ENCODE measurements at places on chromosomes 2 and 18.
A peak's percentile ranks its signal among the peaks of the same experiment; 100 is the strongest.

DNA sequence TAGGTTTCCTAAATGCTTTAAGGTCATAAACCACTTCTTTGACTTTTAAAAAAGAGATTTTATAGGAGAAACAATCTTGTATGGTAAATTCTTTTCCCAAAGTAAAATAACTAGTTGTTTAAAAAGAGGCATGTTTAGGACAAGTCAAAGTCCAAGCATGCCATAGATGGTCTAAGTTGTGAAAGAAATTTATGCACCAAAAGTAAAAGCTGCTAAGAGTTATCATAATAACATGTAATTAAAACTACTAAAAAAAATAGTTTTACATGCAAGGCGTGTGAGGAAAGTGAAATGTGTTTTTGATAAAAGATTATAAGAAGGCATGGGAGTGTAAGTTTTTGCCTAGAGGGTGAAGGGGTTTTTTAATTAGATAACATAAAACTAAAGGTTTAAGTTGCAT lies 22.5 kb downstream of the FAM210A start:
- DNase-seq = peak; percentile 2

DNA sequence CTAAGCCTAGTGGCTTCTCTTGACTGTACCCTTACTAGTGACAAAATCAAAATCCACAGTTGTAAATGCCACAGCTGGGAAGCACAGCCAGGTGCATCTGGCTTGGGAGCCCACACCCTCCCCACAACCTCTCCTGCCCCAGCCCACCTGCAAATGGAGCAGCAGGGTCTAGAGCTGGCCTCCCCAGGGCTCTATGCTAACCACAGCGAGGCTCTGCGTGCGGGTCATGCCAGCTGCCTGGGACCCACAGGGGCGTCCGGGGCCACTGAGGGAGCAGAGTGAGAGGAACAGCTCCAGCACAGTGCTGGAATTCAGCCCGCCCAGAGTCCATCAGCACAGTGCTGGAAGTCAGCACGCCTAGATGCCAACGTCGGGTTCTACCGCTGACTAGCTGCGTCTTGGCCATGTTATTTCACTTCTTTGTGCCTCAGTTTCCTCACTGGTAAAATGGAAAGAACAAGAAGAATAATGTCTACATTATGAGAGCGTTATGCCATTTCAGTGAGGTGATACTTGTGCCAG lies 109.1 kb upstream of the ID2 start:
- DNase-seq = no peak

DNA sequence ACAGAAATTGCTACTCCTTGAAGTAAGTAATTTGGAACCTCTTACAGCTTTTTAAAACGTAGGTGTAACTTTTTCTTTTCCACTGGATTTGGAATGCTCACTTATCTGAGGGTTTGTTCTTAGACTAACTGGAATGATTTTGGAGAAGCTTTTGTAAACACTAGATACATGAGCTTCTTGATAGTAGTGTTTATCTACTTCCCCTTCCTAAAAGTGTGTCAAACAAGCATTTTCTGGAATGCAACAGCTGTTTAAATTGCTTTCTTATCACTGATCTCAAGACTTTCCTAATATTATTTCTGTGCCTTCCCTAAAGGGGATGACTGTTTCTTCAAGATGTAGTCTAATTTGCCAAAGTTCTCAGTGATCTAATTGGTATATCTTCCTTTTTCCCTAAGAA lies 282.6 kb downstream of the CCDC178 start:
- DNase-seq = no peak

DNA sequence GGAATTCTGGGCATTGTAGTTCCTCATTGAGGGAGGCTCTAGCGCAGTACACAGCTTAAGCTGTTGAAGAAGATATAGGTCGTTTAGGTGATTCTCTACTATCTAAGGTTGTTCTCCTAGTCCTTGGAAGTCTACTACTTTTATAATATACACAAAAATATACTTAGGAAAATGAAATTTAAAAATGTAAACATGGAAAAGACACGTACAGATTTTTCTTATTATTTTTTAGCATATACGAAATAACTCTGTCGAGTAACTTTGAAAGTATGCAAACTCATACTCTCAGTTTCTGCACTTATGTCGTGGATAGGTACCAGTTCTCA lies 272 bp upstream of the FASTKD1 start:
- DNase-seq = no peak

DNA sequence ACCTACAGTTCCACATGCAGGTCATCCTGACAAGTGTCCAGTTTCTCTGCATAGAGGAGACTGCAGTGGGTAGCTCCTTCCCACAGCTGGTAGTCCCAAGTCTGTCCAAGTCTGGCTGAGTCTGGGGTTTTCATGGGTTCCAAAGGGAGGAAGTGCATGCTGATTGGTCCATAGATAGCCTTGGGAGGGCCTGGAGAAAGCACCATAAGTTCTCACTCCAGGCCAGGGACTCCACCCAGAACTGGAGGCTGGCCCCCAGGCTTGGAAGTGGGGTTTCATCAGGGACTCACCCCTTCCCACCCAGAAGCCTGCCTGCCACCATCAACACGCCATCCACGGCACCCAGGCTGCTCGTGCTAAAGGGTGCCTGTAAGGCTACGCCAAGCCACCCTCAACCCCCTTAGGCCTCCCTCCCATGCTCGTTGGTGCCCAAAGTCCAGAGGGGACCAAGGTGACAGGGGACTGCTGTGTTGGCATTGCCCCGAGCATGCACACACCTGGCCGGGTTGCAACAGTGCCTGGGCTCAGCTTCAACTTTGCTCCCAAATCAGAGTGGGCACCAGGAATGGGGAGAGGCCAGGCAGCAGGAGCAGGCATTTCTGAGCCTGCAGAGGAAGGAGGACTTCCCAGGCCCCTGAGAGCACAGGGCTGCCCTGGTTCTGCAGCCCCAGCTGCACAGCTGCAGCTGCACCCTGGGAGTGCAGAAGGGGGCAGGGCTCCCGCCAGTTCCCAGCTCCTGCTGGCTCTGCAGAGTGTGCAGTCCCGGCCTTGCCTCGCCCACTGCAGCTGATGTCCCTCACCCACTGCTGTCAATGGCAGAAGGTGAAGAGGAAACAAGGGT lies 116.5 kb upstream of the MAP2 start:
- DNase-seq = no peak

GRCh38 chr2:64846177-64846576 lies 143.0 kb upstream of the SLC1A4 start:
- DNase-seq = no peak

DNA sequence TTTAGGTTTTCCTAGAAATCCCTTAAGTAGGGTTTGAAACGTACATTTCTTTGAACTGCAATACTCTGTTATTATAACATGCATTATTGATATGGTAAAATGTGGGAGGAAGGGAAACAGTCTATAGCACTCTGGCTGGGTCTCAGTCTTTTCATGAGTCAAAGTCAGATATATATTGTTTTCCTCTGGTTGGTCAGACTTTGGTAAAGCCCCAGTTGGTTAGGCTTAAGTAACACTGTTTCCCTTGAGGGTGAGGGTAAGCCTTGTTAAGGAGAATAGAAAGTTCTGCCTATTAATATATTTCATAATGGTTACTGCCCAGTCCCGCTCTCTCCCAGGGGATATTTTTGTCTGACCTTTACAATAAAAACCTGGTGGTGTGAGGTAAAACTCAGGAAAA lies 44.7 kb upstream of the TNP1 start:
- no peak for DNase-seq

DNA sequence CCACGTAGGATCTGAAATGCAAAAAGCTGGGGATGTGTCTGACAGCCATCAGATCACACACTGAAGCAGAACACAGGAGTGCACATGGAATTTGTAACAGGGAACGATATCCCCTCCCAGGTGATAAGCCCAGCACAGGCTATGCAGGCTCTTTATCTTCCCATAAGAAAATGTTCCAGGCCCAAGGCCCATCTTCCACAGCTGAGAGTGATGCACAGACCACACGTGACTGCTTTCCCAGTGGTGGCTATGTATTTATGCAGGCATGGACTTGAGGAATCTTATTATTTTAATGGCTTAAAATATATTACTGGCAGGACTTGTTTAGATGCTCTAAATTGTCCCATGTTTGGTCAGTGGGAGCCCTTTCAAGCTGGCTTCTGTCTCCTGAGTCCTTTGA lies 70.5 kb upstream of the AFF3 start:
- no peak for DNase-seq

DNA sequence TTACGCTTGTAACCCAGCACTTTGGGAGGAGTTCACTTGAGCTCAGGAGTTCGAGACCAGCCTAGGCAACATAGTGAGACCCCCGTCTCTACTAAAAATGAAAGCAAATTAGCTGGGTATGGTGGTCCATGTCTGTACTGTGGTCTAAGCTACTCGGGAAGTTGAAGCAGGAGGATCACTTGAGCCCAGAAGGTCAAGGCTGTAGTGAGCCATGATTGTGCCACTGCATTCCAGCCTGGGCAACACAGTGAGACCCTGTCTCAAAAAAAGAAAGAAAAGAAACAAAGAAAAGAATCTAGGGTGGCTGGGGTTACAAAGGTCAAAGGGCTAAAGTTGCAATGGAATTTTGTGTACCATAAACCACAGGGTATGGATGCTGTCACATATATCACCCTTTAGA lies 41.3 kb downstream of the KIF3C start:
- DNase-seq = no peak
